CD4-positive, alpha-beta T cell treated with Interleukin-1 beta for 1 hour (primary cell): ENCODE measurements at places on chromosomes 7 and 10.

- no peak for DNase-seq
Measured at GRCh38 chr7:155189590-155189989, 108.1 kb upstream of the INSIG1 start.

- no peak for DNase-seq
Measured at GRCh38 chr10:71156436-71156835, 55.9 kb upstream of the UNC5B start.

GRCh38 chr7:102073931-102074880 lies 212.5 kb upstream of the SH2B2 start:
- DNase-seq = no peak

DNA sequence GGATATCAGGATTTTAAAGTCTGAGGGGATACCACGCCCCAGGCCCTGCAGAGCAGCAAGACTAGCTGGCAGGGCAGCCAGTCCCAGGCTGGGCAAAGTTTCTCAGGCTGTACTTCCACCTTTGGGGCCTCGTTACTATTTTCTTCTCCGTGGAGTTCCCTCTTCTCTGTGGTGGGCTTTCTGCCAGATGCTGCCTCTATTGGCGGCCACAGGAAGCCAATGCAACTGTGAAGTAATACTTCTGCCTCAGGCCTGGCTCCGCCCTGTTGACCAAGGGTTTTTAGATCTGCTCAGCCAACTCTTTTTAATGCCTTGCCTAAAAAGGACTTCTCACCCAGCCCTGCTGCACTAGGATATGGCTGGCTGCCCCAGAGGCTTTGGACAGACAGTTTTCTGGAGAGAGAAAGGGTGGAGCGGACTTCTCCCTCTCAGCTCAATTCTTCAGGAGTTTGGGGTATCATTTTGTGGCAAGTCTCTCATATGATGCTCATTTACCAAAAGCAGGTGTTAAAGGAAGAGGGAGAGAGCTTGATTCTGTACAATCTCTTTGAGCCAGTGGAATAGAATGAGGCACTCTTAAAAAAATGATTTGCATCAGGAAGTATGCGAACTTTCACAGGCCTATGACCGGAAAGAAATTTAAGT lies 67.4 kb downstream of the HHEX start:
- DNase-seq = peak; percentile 28

DNA sequence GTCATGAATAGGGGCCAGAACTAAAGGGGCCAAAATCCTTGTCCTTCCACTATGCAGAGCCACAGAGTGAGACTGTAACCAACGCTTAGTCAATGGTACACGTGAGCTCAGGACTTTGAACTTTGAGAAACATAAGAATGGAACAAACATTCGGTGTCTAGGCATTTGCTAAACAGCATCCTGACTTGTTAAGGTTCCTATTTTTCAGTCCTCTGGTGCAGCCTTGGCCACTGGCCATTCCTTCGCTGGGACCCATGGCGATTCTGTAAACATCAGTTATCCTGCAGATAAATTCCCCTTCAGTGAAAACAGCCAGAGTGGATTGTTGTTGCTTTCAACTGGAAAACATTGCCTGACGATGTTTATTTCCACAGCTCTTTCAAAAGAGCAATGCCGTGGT lies 266.8 kb downstream of the SORCS1 start:
- no peak for DNase-seq

DNA sequence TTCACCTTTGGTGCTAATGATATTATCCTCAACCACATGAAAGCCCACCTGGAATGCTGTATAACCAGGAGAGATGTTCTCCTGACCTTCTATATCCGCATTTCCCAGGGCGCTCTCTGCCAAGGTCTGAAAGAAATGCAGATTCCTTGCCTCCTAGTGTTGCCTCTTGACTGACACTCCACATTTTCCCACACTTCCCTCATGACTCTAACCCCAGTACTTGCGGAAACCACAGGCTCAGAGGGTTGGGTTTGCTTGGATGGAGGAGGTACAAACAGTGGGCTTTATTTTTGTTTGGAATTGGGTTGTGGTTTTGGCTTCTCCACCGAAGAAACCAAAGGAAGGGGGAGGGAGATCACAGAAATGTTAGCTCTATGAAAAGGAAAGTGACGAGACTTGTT lies 222.9 kb upstream of the CELF2 start:
- DNase-seq = no peak

DNA sequence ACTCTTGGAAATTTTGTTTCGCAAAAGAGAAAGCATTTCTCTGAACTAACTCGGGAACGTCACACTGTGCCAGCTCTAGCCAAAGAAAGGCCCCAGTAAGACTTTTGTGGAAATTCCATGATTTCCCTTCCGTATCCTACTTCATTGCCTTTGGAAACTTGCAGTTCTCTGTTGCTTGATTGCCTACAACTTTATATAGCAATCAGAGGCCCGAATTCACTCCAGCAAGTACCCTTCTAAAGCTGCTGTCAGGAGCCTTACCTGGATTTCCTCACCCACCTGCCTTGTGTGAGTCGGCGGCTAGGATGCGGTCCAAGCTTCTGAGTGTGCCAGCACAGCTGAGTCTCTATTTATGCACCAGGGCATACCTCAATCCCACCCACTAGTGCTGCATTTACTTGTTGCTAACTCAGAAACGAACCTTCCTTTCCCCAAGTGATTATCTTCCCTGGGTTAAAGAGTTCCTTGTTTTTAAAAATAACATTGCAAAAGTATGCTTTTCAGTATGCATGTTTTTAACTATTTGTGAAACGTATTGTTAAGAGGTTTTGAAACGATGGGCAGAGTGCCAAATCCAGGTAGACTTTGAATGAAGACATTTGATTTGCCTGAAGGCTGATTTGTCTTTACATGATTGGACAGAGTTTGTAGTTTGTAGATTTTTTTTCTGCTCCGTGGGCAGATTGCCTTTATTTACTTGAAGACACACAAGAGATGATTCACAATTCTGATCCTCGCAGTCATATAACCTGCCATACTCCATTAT lies at the start of gene AGR2:
Gene AGR2 (minus strand): TSS at position 326 of the 766 bp plus-strand sequence. CDS start 3,203 bp downstream, outside the sequence.
- no peak for DNase-seq

GRCh38 chr10:11636697-11637303 lies 25.4 kb upstream of the USP6NL start:
- no peak for DNase-seq

DNA sequence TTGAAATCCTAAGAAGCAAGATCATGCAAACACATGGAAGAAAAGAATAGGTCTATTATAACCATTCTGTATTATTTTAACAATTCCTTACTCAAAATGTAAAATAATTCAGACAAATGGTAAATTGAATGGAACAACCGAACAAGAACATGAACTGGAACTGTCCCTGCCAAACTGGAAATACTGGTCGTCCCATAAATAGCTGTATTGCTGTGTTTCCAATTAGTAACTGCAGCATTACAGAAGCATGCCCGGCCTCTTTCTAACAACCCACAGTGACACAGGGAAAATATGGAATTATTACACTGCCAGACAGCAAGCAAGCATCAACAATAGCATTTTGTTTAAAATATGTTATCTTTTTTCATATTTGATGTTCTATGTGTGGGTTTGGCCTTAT lies 1138.5 kb upstream of the PHF14 start:
- DNase-seq = no peak

DNA sequence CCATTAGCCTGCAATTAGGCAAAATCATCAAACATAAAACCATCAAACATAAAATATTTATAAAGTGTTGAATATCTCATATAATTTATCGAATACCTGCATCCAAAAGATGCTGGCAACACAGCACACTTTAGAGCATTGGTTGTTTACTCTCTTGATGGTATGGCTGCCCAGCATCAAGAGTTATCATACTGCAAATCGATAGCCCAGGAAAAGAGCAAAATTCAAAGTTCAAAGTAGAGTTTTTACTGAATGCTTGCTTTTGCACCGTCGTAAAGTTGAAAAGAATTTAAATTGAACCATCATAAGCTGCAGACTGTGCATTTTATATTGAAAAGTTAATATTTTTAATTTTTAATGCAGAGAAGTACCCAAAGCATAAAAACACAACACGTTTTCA lies 4.2 kb upstream of the GSTO2 start:
- no peak for DNase-seq

DNA sequence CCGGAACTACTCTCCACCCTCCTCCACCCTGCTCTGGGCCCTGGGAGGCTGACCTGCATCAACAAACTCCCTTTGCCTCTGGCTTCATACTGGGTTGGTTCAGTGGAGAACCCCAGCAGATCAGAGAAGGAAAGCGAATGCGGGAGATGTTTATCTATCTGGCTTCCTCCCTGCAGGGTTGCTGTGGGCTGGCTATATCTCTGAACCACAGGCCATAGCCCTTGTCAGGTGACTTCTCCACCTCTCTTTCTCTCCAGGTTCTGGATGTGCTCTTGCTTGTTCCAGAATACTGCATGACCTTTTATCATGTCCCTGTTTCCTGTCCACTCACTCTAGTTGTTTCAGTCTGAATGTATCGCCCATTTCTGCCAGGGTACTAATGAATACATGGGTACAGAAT lies 51.7 kb upstream of the IFRD1 start:
- peak; percentile 2 for DNase-seq

DNA sequence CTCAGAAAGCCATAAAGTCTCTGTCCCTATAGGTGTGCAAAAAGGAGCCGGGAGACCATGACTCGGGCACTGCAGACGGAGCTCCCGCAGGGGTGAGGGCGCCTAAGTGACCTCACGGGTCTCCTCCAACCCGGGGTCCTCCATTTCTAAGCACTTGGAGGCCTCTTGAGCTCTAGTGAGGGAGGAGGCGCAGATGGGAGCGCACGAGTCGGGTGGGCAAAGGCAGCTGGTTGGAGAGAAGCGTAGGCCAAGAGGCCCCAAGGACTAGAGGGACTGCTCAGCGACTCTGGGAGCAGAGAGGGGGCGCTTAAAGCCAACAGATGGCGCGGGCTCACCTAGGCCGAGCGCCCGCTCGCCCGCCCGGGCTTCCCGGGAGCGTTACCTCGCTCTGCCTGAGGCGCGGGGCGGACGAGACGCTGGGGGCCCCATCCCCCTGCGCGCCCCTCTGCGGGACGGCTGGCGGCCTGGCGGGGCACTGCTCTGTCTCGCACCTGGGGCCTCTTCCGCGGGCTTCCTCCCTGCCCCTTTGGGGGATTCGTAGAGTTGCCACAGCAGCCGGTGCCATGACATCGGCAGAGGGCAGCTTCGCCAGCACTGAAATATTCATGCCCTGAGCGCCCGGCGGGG lies 523 bp upstream of the CDH23 start:
- peak; percentile 31 for DNase-seq

- no peak for DNase-seq
Measured at GRCh38 chr10:16674147-16674703, 143.0 kb downstream of the RSU1 start.

GRCh38 chr10:84158550-84158949 lies 15.1 kb upstream of the GPR15LG start:
- DNase-seq = no peak

- DNase-seq = no peak
Measured at GRCh38 chr7:25758559-25758958, 393.4 kb upstream of the NFE2L3 start.

GRCh38 chr7:77798394-77799077 lies at the start of the genes PHTF2 and TMEM60:
Gene PHTF2 (plus strand): TSS chr7:77798773.
Gene TMEM60 (minus strand): TSS chr7:77798434. CDS start chr7:77794373, 4,061 bp downstream.
- DNase-seq = peak; percentile 95

GRCh38 chr7:22549051-22549450 lies 49.1 kb upstream of the STEAP1B start:
- no peak for DNase-seq

DNA sequence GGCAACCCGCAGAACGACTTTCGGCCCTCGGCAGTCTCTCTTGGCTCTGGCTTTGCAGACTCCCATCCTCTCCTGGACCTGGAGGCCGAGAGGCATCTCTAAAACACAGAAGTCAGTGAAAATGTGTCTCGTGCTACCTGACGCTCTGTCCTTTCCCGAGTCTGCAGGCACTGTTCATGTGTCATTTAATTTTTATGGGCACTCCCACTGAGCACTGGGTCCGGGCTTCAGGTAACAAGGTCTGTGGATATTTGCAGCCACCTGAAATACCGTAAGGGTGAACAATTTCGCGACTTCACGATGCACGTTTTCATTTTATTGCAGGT lies 96.8 kb downstream of the GLRX3 start:
- no peak for DNase-seq

- DNase-seq = no peak
Measured at GRCh38 chr7:44667190-44667589, 60.8 kb downstream of the OGDH start.

DNA sequence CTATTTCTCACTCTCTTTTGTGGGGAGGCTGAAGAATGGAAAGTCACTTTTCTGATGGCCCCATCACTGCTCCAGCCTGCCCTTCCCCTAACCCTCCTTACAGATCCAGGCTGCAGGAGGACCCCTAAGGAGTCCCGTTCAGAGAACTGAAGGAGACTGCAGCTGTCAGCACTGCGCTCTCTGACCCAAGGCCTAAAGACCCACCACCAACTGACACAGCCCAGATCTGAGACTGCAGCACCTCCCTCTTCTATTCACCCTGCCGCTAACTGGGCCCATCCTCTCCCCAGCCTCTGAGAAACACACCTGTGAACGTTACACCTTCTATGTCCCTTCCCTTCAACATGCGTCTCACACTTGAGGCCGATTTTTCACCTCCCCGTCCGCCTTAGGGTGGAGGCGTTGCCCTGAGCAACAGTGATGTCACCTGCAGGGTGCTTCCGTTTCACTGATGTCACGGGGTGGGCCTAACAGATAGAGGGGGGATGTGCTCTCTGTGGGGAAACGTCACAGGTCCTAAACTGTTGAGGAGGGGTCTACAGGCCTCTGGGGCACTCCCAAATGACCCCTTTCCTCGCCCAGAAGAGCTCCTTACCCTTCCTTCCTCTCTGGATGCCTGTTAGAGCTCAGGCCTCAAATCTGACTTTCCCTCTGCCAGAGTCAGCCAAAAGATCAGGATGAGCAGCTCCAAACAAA lies 5.1 kb downstream of the ITPRIP start:
- peak; percentile 76 for DNase-seq

DNA sequence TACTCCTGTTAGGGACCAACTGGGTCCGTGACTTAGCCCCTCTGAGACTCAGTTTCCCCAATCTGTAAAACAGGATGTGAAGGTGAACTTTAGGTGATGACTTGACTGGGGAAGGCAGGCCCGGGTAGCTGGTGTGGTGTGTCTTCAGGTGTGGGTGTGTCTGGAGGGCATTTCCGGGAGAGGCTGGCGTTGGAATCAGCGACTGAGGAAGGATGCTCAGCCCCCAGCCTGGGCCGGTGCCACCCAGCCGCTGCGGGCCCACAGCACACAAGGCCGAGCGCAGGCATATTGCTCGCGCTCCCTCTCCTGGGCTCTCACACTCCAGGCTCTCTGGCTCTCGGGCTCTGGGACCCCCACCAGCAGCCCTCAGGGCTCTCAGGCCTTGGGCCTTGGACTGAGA lies 31.7 kb upstream of the CNPY1 start:
- no peak for DNase-seq

- peak; percentile 79 for DNase-seq
Measured at GRCh38 chr7:105656922-105657521, 75.7 kb upstream of the EFCAB10 start.

DNA sequence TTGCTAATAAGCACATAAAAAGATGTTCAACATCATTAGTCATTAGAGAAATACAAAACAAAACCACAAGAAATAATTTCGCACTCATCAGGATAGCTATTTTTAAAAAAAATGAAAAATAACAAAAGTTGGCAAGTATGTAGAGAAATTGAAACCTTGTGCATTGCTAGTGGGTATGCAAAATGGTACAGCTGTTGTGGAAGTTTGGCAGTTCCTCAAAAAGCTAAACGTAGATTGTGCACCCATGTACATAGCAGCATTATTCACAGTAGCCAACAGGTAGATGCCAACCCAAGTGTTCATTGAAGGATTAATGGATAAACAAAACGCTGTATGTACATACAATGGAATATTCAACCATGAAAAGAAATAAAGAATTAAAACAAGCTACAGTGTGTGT lies 35.3 kb upstream of the STARD3NL start:
- DNase-seq = no peak
